ENCODE measurements at places on chromosomes 3 and 15.
A peak's percentile ranks its signal among the peaks of the same experiment; 100 is the strongest.

- DNase-seq, result no peak
These were observed 461.9 kb downstream of the FOXP1 start for GRCh38 chr3:71121429-71122167.

DNA sequence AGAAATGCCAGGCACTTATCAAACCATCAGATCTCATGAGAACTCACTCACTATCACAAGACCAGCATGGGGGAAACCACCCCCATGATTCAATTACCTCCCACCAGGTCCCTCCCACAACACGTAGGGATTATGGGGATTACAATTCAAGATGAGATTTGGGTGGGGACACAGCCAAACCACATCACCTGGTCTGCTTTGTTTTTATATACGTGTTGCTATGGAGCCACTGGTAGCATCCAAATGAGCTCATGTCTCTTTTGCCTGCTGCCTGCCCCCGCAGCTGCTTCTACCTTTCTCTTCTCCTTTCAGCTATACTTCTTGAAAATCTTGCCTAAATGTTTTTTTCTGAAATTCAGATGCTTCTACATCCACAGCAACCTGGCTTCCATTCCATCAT, 26.8 kb upstream of the PCOLCE2 start:
- no peak for DNase-seq

- DNase-seq, result no peak
These were observed 226.2 kb upstream of the ST8SIA2 start for GRCh38 chr15:92167451-92167850.

DNA sequence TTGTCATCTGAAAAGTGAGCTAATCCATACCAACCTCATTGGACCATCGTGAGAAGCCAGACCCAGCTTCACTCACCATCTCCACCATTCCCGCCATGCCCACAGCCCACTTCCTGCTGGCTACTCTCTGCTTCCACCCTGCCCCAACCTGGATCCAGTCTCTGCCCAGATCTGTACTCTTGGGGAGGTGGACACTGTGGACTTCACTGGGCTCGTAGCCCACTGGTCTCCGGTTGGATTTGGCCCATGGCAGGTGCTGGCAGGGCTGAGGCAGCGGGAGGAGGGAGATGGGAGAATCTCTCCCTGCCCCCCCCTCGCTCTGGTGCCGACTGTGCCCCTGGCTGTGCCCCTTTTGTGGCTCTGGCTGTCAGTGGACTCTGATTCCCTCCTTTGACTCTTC, 193.8 kb downstream of the ABHD5 start:
- DNase-seq, result no peak

GRCh38 chr3:50455161-50456018, 48.0 kb downstream of the CACNA2D2 start:
- no peak for DNase-seq

- no peak for DNase-seq
These were observed 204.1 kb downstream of the STXBP5L start for GRCh38 chr3:121111914-121112612.

DNA sequence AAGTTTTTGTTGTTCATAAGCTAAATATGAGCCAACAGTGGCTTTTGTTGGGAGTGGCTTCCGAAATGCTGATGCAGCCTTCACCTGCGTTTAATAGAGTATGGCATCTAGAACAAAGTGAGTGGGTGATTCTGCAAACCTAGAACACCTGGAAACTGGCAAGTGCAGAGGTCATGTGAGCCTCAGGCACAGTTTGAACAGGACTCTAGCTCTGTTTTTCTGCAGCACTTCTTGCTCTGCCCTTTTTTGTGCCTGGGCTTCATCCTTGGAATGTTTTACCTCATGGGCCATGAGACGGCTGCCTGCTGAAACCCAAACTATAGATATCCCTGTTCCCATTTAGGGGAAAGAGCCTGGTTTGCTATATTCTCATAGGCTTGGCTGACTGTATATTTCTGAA, 73.5 kb downstream of the LPP start:
- no peak for DNase-seq

- DNase-seq, result peak; percentile 27
These were observed 4.4 kb downstream of the DALRD3 start for GRCh38 chr3:49013738-49014660.

- no peak for DNase-seq
These were observed 41.9 kb downstream of the NMD3 start for GRCh38 chr3:161263057-161263456.

GRCh38 chr15:60966316-60966715, 262.8 kb downstream of the RORA start:
- no peak for DNase-seq

Data from stimulated activated CD8-positive, alpha-beta memory T cell treated with anti-CD3 and anti-CD28 coated beads, Interleukin-7, amount 100 ng/mL, for 1 hour (primary cell).